ENCODE measurements at places on chromosomes 7 and 10.
A peak's percentile ranks its signal among the peaks of the same experiment; 100 is the strongest.

DNA sequence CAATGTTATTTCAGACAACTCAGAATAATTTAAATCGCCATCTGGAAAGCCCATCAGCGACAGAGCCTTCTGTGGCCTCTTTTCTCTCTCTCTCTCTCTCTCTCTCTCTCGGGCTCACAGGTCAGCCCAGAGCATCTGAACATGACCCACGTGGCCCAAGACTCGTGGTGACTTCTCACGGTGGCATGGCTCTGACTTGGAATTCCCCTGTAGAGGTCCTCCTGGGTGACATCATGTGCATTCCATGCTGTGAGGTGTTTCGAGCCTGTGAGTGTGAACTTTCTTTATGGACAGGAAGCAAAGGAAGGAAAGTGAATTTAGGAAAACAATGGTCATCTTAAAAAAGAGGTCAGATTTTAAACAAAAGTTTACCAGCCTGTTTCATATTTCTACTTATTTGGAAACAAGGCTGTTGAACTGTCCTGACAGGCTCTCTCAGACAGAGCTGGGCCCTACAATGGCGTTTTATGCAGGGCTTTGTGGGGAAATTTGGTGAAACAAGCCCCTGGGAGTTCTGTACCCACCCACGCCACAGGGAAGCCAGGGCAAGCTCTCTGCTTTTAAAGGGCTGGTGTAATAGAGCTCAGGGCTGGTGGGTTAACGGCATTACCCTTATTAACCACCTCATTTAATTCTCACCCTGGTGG lies 359.7 kb upstream of the ZNF32 start:
- peak; percentile 59 for DNase-seq

- DNase-seq, result no peak
Measured at GRCh38 chr10:6678956-6679355, 98.9 kb upstream of the PRKCQ start.

DNA sequence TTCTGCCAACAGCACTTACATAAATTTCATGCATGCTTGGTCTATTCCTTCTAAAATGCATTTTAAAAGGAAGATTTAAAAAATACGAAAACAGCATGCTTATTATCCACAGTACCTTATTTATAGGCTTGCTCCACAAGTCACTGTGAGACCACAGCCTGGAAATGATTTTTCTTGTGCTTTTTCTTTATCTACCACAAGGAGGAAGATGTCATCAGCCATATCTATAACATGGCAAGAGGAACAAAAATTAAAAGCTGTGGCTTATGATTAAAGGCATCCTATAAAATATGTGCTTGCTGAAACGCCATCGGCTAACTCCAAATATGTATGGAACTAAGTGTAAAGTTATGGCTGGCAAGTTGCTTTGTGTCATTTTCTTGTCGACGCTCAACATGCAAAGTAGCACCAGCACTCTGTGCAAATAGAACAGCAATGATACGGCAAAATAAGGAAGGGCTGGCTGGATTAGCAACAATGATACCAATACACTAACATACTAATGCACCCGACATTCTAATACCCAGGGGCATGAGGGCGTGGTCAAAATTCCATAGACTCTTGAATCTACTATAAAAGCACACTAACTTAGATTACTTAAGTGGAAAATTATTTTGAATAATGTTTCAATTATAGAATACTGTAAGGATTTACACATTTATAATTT lies 41.2 kb upstream of the AKR1E2 start:
- no peak for DNase-seq

GRCh38 chr10:120279196-120279595 lies 177.8 kb upstream of the PLPP4 start:
- DNase-seq, result no peak

DNA sequence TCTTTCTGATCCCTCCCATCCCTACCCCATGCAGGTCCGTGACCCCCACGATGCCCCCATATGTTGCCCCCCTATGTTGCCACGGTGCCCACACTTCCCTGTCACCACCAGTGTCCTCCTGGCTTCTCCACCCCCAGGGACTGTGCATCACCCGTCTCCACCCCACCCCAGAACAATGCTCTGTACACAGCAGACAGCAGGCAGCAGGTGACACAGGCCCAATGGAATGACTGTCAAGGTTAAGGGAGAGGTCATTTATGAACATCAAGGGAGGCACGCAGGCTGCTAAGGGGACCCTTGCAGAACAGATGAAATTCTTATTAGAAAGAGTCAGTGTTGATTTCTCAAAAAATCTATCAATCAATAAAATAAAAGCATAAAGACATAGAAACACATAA lies 71.5 kb downstream of the PARP12 start:
- no peak for DNase-seq

GRCh38 chr7:55552320-55553023 lies 19.8 kb downstream of the VOPP1 start:
- DNase-seq, result no peak

DNA sequence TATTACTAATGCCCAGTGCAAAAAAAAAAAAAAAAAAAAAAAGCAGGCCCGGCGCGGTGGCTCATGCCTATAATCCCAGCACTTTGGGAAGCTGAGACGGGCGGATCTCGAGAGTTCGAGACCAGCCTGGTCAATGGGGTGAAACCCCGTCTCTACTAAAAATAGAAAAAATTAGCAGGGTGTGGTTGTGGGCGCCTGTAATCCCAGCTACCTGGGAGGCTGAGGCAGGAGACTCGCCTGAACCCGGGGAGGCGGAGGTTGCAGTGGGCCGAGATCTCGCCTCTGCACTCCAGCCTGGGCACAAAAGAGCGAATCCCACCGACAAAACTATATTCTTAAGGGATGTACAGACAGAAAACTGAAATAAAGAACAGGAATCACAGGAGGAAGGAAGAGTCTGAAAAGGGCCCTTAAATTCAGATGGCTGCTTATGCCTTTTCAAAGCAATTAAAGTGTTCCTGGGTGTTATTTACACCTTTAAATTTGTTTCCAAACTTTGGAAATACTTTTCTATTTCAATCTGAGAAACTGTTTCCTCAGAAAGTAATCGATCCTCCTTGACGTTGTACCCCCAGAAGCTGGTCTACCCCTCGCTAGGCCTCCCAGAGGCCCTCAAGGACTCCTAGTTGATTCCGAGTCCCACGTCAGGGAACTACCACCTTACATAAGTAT lies 2.0 kb upstream of the KMT2E start:
- DNase-seq, result no peak

DNA sequence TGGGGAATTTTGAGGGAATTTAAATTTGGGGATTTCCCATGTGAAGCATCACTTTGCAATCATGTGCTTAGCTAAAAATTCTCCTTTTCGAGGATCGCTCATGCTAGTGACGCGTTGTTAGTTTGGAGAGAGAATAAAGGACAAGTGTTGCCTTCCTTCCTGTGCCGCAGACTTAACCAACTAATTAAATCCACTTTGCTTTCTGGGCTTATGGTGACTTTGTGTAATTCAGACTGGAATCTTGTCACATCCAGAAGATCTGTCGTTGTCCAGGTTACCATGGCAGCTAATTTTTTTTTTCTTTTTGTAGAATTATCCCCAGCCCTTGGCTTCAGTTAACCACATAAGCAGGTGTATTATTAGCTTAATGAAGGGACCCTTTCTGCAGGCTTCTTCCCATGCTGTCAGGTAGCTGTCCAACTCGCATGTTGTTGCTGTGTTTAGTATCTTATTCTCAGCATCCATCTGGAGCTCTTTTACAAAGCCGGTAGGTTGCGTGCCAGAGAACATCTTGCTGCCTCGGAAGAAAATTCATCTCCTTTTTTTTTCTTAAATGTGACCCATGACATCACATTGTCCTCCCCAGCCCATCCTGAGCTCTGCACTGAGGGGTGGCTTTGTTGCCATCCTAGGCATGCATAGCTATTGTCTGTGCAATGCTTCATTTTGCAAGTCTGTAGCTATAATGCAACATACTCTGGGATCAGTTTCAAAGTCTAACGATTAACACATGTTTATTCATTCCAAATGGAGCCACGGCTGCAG lies 47.2 kb upstream of the NRP1 start:
- DNase-seq, result no peak

GRCh38 chr7:150766334-150766709 lies 29.1 kb downstream of the GIMAP5 start:
- no peak for DNase-seq

DNA sequence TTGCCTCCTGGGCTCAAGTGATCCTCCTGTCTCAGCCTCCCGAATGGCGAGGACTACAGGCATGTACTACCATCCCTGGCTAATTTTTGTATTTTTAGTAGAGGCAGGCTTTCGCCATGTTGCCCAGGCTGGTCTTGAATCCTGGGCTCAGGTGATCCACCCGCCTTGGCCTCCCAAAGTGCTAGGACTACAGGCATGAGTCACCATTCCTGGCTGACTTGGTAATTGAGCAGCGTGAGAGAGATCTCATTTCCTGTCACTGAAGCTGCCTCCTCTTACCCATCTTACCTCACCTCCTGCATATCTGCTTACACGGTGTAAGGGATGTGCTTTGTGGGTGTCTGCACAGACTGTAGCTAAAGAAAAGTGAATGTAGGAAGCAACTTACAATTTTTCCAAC lies 9.7 kb downstream of the IFIT3 start:
- peak; percentile 31 for DNase-seq

- no peak for DNase-seq
Measured at GRCh38 chr7:18290865-18291264, 204.7 kb upstream of the HDAC9 start.

DNA sequence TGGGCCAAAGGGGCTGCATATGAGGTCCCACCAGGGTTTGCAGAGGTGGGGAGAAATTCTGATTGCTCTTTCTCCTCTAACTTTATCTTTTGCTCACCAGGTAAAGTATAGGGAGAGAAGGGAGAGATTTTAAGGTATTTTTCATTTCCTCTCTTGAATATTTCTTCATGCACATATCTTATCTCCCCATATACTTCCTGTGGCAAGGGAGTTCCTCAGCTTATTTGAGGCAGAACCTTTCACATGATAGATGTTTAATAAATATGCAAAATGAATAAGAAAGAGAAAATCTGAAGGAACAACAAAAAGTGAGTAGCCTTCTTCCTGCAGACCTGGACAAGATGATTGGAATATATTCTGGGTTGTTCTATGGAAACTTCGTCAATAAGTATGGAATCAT lies 67.4 kb upstream of the PDCD4 start:
- DNase-seq, result no peak

GRCh38 chr10:63273577-63273976 lies 140.4 kb downstream of the NRBF2 start:
- DNase-seq, result no peak
